Activated CD4-positive, CD25-positive, alpha-beta regulatory T cell treated with anti-CD3 and anti-CD28 coated beads, Interleukin-2, amount 50 U/mL, for 72 hours (primary cell): ENCODE measurements at places on chromosomes 12 and 14.

DNA sequence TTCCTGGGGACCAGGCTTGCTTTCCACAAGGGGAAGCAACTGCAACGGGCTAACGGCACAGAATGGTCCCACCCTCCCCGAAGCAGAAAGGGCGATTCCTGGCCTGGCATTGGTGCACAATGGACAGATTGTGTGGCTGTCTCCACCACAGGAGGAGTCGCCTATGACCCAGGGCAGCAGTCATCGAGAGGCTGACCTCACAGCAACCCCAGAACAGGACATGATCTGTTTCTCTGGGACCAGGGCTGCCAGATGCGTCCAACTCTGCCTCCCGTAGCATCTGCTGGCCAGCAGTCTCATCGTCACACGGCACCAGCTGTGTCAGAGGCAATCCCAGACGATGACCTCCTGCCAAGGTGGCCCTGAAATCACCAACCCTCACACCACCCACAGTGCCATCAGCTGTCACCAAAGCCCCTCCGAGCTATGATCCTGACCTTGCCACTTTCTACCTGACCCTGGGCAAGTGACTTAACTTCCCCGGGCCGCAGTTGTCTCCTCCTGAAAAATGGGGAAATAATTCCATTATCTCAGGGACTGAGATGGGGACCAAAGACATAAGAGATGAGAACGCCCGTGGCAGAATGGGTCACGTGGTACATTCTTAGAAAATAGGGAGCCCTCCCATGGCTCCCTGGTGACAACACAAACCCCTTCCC lies 86.7 kb downstream of the CHGA start:
- DNase-seq = no peak

DNA sequence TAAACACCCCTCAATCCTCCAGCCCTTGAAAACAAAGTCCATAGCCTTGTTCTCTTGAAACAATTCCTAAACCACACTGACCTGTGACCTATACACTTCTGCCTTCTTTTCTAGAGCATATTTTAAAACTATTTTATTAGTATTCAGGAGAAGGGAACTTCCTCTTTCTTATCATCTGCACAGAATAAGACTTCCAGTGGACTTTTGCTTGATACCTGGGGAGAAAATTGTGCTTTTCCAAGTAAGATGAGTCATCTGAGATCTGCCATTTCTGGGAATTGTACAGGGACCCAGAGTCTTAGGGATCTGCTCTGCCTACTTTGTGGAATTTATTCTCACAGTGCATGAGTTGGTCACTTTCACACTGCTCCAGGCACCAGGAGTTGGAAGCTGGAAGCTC lies 10.5 kb upstream of the WNT5B start:
- DNase-seq = no peak

- DNase-seq = no peak
These were observed 26.0 kb downstream of the FRMD6 start for GRCh38 chr14:51677738-51678137.

DNA sequence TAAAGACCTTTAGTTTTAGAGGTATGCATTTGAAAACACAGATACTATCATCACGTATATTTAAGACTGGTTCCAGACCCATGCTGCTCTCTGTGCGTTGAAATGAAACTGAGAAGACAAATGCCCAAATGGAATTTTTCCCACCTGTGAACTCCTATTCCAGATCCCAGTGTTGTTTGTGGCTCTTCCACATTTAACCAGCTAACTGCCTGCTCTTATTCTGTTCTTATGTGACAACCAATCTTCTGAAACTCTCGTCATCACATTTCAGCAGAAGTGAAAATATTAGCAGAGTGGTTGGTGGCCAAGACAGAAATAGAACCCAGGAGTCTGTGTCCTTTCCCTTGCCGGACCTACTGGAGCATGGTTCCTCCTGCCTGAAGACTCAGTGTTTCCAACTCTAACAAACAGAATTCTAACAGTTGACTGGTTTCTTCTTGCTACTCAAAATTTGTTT lies 460.2 kb downstream of the RAD51B start:
- no peak for DNase-seq

- no peak for DNase-seq
These were observed 157.5 kb downstream of the PLCZ1 start for GRCh38 chr12:18580291-18580690.

- DNase-seq = no peak
These were observed 78.7 kb downstream of the STXBP6 start for GRCh38 chr14:24971255-24971654.

GRCh38 chr12:94954029-94954685 lies 49.3 kb downstream of the NDUFA12 start:
- DNase-seq = no peak

- no peak for DNase-seq
These were observed 2.1 kb downstream of the SOX5 start for GRCh38 chr12:23947395-23947794.

GRCh38 chr12:43760396-43760795 lies 1.6 kb downstream of the IRAK4 start:
- no peak for DNase-seq

DNA sequence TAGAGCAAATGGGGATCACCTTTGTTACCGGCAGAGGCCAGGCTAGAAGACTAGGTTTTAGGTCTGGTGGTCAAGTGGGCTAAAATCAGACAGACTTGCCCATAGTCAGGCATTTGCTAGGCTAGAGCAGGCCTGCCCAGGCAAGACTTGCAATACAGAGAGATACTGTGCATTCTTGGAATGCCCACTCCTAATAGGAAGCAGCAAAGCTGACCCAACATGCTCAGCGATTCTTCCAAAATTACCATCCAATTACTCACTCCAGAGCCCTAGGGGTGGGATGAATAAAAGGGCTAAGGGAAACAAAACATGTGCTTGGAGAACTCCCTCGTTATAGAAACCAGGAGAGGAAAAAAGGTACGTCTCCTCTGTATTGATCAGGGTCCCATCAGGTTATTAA lies 187.8 kb upstream of the AMIGO2 start:
- DNase-seq = no peak

- DNase-seq = no peak
These were observed 31.3 kb downstream of the PTPRB start for GRCh38 chr12:70605976-70606375.

DNA sequence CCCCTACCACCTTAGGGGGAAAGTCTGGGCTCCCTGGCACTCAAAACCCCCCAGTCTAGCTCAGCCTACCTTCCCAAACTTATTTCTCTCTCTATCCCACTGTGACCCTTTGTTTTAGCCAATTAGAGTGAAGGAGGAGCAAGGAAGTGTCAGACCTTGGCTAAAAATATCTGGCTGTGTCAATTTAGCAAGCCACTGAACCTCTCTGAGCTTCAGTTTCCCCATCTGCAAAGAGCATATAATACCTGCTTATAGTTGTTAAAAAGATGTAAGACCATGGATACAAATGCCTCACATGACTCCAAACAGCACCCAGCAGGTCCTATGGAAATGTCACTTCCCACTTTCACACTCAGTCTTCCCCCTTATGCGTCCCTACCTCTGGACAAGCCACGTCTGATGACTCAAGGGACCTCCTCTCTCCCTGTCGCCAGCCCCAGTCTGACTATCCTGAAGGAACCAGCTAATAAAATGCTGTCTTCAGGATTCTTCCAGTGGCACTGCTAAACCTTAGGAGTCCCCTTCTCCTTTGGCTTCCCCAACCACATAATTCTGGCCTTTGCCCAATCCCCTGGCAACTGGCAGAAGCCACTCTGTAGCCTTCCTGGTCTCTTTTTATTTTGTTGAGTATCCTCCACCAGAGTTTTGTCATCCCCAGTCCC lies 19.3 kb downstream of the FOXN3 start:
- no peak for DNase-seq

- no peak for DNase-seq
These were observed 21.3 kb upstream of the TCP11L2 start for GRCh38 chr12:106281056-106281782.

- DNase-seq = no peak
These were observed 197.0 kb downstream of the TMTC2 start for GRCh38 chr12:82883394-82884355.

- no peak for DNase-seq
These were observed 1.7 kb upstream of the JPH4 start for GRCh38 chr14:23580152-23580926.

- DNase-seq = no peak
These were observed 80.0 kb upstream of the PRICKLE1 start for GRCh38 chr12:42669553-42669952.

- no peak for DNase-seq
These were observed 25.3 kb downstream of the PLEKHG3 start for GRCh38 chr14:64729386-64730060.

DNA sequence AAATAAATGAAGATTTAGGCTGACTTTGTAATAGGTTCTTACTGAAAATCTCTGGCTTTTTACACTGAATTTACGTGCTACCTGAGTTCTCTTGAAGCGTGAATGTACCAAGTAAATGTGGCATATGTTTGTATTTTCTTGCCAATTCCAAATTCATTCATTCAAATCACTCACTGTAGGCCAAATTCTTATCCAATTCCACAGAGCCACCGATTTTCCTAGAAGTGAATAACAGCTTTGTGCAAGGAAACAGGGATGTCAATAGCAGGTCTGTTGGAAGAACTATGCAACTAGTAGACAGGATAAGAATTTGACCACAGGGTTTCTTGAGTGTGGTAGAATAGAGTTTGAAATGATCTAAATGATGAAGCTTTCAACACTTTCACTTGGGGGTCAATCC lies 86.8 kb downstream of the SOX5 start:
- no peak for DNase-seq

DNA sequence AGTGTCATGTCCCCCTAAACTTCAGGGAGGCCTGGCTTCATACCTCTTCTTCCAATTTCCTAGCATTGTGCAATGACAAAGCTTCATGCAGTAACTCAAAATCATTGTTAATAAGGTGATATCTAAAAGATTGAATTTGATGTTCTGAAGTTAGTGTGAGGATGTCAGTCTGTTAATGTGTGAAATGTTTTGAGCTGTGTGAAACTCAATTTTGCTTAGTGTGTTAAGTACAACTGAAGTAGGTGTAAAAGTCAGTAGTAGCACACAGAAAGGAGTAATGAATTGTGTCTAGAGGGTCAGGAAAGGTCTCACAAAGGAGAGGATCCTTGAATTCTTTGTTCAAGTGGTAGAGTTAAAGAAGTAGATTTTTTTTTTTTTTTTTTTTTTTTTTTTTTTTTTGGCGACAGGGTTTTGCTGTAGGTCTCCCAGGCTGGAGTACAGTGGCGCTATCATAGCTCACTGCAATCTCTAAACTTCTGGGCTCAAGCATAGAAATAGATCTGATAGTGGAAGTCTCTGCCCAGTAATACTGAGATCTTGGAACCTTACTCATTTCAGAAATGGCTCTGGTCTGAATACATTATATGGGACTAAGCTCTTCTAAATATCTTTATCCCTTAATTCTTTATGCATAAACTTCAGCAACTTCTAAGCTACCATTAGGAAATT lies 63.9 kb downstream of the FUT8 start:
- DNase-seq = no peak

DNA sequence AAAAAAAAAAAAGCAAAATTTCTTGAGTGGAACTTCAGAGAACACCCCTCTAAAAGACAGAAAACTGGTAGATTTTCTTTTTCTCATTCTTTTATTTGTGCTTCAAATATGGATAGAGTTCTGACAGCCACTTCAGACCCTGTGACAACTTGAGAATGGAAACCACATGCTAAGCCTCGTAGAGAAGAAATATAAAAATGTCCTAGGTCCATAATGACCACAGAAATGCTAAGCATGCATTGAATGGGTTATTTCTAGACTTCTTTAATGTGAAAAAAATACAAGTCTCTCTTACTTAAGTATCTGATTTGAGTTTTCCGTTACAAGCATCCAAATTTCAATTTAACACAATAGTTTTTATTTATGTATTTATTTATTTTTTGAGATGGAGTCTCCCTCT lies 28.3 kb upstream of the DIO2 start:
- no peak for DNase-seq

DNA sequence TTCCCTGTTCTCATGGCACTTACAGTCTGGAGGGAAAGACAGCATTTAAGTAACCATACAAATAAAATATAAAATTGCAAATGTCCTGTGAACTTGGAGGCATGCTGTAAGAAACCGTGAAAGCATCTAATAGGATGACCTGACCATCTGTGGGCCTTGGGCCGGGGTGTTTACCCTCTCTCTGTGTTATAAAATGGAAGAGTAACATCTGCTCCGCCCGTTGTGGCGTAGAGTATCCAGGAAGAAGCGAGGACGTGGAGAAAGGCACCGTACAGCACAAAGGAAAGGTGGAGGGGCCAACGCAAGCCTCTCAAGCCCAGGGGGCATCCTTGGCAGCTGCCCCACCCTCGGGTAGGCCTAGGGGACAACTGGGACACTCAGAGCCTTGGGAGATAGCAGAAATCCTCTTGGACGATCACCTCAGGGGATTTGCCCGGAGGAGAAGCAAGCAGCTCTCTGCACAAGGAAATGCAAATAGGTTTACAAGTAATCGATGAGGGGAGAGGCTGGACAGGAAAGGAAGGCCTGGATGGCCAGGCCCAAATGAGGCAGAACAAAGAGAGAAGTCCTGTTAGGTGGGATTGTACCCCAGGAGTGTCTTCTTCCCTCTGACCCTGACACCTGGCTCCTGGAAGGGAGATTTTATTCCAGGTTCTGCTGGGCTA lies 26.2 kb downstream of the VSX2 start:
- no peak for DNase-seq

- no peak for DNase-seq
These were observed 36.7 kb downstream of the NCOR2 start for GRCh38 chr12:124530637-124531263.

- no peak for DNase-seq
These were observed 15.6 kb upstream of the TFCP2 start for GRCh38 chr12:51188359-51189051.

DNA sequence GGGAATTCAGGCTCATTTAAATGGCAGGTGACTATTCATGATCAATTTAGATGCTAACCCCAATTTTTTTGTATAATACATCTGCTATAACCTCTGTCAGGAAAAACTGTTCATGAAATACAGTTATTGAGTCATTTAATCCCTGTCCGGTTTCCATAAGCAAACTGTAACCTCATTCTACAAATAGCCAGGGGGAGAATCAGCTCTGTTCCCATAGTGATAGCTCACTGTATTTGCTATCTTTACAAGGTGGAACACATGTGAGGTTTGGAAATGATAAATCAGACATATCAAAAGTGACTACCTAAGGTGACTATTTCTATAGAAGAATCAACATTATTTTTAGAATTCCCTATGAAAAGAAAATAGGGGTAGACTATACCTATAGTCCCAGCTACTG lies 38.6 kb upstream of the VPS33A start:
- DNase-seq = no peak

- no peak for DNase-seq
These were observed 67.2 kb downstream of the RIC8B start for GRCh38 chr12:106841510-106842302.

DNA sequence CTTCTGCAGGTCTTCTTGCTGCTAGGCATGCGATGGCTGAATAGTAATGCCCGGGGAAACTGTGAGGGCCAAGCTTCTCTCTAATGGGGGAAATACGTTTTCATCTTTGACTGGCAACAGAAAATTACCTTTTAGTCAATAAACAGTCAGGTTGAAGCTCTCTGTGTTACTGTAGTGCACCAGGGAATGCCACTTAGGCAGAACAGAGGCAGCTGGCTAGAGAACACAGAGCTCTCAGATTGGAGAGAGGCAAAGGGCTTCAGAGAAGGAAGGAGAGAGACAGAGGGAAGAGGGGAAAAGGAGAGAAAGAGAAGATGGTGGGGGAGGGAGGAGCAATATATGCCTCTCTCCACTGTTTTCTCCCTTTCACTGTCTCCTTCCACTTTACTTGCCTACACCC lies 6.7 kb downstream of the HSD17B6 start:
- no peak for DNase-seq
